NCI-H524 treated with DMSO at 0.1 percent for 48 hours (cell line): ENCODE measurements at places on chromosomes 4 and X.

DNA sequence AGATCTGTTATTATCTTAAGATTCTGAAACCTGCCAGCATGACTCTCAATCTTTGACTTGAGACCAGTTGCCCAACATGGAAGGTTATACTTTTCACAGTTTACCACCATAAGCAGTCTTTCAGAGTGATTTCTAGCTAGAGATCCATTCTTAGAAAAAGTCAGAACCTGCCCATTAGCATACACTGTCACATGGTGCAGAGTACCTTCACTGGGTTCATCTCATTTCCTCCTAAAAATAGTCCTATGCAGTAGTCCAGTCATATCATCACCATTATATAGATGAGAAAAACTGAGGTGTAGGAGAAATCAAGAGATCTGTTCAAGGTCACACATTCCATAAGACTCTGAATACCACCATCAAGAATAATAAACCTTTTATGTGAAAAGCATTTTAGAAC, 153.6 kb downstream of the AR start:
- DNase-seq = no peak

DNA sequence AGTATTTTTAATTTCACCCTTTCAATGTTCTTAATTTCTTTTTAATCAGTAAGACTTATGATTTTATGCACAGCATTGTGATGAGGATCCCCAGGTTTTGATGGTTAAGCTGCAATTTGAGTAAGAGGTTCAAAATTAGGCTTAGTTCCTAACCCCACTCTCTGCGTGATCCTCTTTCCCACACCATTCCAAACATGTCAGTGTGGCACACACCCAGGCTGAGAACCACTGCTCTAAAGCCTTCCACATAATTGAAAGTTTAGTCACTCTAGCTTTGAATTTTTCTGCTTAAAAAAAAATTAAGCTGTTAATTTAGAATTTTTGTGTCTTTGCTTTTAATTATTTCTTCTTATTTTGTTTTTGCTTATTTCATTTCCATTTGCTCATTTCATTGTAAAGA, 68.8 kb upstream of the SLC7A11 start:
- no peak for DNase-seq

GRCh38 chr4:117328333-117328732, 243.0 kb upstream of the TRAM1L1 start:
- DNase-seq = no peak

GRCh38 chrX:147875866-147876596, 35.7 kb upstream of the FMR1 start:
- no peak for DNase-seq

GRCh38 chr4:39032218-39033085, at the start of gene TMEM156:
TSS of gene TMEM156 (minus strand) at chr4:39032409. CDS start at chr4:39032313, 96 bp downstream.
- DNase-seq = no peak

GRCh38 chrX:88908056-88908455, 161.0 kb downstream of the CPXCR1 start:
- DNase-seq = no peak

DNA sequence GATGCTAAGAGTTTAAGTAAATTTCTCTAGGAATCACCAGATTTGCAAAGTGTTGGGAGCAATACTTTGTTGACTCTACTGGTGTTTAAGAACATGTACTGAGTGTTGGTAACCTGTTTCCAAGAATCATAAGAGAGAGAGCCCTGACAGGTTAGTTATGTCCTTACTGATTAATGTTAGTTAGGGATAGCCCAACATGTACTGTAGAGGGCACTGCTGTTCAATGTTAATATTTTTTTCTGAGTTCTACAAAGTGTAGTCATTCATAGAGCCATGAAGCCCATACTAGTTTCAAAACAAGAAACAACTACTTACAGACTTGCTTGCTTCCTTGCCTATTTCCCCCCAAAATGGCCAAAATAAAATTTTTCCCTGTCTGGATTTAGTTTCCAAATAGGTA, 11.9 kb downstream of the TMPRSS11D start:
- peak; percentile 8 for DNase-seq

GRCh38 chr4:86356425-86357210, 3.2 kb downstream of the MAPK10 start:
- no peak for DNase-seq
